Stimulated activated CD8-positive, alpha-beta memory T cell treated with anti-CD3 and anti-CD28 coated beads, Interleukin-4, amount 100 ng/mL, for 1 hour (primary cell): ENCODE measurements at places on chromosomes 3 and 15.

- DNase-seq = no peak
These were observed 1.2 kb downstream of the SNX22 start for GRCh38 chr15:64152507-64153387.

DNA sequence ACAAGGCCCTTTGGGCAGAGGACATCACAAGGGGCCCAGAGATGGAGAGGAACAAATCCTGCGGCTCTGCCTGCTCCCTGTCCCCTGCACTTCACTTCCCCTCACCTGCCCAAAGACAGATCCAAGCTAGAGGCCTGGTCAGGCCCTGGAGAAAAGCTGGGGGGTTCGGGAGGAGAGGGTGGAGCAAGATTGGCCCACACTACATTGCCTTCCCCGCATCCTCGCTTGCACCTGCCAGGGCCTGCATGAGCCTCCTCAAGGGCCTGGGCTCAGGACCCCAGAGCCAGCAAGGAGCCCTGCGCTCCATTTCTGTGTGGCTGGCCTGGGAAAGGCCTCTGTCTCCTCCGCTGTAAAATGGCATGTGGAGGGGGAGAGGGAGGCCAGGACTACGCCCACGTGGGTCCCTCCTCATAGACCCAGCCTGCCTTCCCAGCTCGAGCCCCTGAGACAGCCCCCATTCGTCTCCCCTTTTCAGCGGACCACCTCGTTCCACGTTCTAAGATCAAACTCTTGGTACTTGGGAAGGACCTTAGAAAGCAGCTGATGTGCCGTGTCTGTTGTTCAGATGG, 106.0 kb downstream of the HMG20A start:
- no peak for DNase-seq

GRCh38 chr15:72272997-72273352, 621 bp upstream of the PARP6 start:
- DNase-seq = no peak

DNA sequence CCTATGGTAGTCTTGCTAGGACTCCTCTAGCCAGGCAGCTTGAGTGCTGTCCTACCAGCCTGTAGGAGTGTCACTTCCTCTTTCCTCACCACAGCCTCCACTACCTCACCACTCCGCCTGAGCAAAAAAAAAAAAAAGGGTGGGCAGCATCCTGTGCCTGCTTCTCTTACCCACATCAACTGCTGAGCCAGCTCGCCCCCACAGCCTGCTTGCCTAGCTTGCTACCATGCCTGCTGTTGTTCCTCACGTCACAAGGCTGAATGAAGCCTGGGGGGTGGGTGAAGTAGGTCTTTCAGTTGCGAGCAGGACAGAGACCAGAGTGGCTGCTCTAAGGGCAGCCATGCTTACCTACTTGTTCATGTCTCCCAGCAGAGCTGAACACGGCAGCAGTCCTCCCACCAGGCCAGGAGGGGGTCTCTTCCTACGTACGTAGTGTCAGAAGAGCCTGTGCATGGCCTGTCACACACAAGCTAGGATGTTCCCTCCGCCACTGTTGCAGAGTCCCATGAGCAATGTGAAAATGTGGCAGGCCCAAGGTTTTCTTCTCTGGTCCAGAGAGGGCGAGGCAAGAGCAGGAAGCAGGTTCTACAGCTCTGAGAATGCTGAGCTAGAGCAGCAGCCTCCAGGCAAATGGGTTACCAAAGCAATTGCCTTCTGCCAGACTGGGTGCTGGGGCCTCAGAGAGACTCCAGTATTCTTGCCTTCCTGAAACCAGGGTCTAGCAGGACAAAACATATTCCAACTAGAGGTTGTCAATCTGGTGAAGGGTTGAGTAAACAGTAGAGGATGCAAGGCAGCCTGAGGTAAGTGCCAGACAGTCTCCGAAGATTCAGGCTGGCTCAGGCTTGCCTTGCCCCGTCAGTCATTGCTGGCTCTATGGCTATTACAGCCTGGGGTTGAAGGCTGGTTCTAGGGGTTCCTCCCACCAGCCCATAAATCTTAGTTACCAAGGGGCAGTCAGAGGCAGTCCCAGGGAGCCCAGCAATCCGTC, 8.1 kb downstream of the PPM1M start:
- no peak for DNase-seq

- DNase-seq = no peak
These were observed 8.2 kb downstream of the TRNT1 start for GRCh38 chr3:3134750-3135448.

- no peak for DNase-seq
These were observed 636 bp upstream of the LRRC58 start for GRCh38 chr3:120349855-120350125.

GRCh38 chr15:74291101-74292071, 55.3 kb downstream of the CCDC33 start:
- DNase-seq = peak; percentile 13

DNA sequence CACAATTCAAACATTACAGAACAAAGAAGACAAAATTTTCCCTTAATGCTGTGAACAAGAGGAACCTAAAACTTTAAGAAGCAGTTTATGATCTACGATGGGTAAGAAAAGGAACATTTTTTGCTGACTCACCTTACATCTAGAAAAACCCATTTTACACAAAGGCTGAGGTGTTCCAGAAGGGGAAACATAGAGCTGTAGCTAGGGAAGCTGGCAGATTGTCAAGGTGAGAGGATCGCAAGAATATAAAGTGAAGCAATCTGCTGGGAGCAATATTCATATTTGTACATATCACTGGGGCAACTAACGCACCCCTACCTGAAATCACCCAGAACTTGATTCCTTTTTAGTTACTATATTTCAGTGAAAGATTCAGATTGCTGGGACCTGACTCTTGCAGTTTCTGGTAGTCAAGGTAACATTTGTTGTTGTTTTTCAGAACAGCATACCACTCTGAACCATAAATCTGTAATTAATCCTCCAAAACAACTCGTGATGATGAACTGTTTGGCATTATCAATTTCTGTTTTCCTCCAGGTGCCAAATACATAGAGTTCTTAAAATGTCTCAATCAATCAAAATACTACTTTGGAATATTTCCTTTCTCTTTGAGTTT, 184.1 kb upstream of the LRRC3B start:
- DNase-seq = no peak

DNA sequence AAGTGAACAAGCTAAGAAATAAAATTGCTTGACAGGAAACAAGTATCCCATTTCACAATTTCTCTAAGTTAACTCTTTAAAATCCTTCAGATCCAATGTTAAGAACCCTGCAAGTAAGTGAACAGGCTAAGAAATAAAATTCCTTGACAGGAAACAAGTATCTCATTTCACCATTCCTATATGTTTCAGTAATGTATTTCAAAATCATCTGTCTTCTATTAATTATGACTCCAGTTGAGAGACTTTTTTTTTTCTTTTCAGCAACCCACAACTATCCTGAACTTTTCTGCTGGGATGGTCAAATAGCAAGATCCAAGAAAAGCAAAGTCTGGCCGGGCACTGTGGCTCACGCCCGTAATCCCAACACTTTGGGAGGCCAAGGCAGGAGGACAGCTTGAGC, 2.4 kb upstream of the SLC12A6 start:
- DNase-seq = no peak

GRCh38 chr15:40722934-40723333, 28.0 kb downstream of the RAD51 start:
- no peak for DNase-seq

DNA sequence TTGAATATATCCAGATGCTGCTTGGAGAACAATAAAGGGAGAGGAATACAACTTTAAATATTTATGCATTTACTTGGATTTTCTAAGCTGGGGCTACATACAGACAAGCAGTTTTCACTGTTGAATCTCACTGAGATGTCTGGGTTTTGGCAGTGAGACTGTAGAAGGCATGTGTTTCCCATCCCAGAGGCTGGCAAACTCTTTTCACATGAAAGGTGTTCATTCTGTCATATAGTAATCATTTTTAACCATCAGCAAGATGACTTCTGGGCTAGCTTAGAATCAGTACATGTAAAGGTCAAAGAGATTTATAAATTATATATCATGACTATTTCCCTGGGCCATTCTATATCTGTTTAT, 218.7 kb upstream of the SGO1 start:
- no peak for DNase-seq

DNA sequence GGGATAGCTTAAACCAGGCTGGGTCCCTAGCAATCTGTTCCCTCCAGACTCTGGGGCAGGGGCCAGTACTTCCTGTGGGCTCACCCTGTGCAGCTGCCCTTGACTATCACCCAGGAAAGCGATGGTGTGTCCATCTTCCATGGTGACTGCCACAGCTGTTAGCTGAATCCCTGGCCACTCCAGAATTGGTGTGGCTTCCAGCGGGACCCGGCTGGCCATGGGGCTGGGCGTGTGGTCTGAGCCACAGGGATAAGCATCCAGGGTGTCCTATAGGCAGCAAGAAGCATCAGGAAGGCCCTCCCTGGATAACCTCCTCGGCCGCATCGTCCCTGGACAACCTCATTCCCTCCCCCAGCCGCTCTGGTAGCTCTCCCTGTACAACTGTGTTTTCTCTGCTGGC, 7.2 kb downstream of the PLXNB1 start:
- DNase-seq = no peak

DNA sequence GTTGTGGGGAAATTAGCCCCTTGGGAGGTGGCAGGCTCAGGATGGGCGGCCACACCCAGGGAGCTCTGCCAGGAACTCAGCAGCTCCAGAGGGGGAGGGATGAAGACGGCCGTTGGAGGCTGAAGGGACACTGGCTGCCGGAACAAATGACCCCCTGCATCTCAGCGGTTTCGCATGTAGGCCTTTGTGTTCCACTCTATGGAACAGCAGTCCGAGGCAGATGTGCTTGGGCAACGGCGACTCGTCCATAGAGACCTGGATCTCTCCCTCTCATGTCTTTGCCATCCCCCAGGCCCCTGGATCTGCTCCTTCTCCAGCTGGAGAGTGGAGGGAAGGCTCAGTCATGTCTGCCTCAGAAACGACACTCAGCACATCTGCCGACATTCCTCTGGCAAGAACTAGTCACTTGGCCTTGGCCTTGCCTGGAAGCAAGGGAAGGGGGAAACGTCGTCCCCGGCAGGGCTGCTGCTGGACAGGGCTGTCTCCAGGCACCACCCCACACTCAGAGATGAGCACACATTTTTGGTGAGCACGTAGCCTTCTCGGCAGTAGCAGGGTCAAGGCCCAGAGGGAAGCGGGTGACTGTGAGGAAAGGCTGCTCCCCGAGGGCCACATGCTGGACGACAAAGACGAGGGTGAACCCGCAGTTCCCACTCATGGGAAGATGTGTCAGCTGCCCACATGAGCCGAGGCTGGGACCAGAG, 83.8 kb downstream of the ASB7 start:
- no peak for DNase-seq

GRCh38 chr15:80204231-80204630, 47.8 kb downstream of the CTXND1 start:
- no peak for DNase-seq

DNA sequence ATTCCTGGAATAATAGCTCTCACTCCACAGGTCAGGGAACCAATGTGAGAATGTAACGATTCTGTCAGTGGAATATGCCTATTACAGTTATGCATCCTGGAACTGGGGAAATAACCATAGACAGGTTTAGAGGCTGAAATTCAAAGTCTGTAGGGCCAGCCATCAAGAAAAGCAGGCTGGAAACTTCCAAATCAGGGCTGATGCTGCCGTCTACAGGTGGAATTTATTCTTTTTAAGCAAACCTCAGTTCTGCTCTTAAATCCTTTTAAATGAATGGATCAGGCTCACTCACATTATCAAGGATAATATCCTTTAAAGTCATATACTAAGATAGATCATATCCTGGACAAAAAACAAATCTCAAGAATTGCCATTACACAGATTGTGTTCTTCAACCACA, 699.8 kb downstream of the NR2F2 start:
- DNase-seq = no peak

GRCh38 chr15:101600035-101600434, 52.1 kb downstream of the TM2D3 start:
- DNase-seq = no peak

GRCh38 chr15:36415643-36416042, 163.8 kb upstream of the CDIN1 start:
- DNase-seq = no peak

DNA sequence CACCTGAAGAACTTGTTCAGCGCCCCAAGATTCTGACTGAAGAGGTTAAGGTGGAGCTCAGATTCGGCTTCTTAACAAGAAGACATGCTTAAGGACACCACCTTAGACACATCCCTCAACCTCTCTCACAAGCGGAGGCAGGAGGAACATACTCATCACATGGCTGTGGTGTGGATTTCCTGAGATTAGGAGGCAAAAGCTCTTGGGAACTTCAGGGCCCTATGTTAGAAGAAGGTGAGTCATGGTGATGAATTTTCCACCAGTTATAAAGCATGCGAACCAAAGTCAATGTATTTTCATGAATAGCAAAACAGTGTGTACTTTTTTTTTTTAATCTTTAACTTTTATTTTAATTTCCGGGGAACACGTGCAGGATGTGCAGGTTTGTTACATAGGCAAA, 212.2 kb upstream of the SUCLG2 start:
- no peak for DNase-seq

GRCh38 chr15:37820380-37821128, 113.9 kb upstream of the TMCO5A start:
- no peak for DNase-seq

DNA sequence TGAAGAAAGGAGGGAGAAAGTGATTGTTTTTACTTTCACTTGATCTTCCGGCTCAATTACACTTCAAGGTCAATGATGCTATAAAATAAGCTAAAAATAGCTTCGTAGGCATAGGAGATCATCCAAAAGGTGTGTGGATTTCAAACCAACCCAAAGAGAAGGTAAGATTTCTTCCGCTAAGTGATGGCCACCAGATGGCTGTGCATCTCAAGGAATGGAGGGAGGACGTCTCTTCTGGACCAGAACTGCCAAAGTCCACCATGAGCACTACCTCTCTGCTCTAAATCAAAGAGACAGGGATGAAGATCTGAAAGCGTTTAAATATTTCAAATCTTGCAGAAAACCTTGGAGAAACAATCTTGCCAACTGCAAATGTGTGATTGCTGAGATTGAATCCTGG, 199.1 kb upstream of the ZPLD1 start:
- no peak for DNase-seq

GRCh38 chr3:158103887-158104327, 2.3 kb downstream of the SHOX2 start:
- no peak for DNase-seq

DNA sequence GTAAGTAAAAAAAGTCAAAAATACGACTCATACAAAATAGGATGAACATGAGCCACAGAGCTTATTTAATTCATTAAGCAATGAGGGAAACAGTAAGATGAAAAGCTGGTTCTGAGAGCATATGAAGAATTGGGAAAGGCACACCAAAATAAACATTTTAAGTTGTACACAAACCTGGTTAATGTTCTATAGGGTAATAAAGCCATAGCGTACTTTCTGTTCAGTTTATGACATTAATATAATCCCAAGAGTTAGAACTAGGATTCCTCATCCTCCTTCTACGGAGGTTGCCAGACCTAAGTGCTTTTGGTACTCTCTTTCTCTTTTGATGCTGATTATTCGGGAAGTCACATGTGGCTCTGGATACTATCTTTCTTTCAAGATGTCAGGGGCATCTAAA, 41.4 kb downstream of the CLEC3B start:
- no peak for DNase-seq

GRCh38 chr3:187406927-187407326, 38.7 kb downstream of the RTP4 start:
- no peak for DNase-seq

- no peak for DNase-seq
These were observed 93.4 kb downstream of the TPRA1 start for GRCh38 chr3:127497166-127497565.
